ENCODE measurements at places on chromosomes 7 and 10. TPM values are rescaled to one million over a fixed set of nuclear protein-coding genes. Genes with fewer than 3 reads are reported as not detected.

Gene GRID2IP
- total RNA-seq, result not detected

Gene SLC13A1
- total RNA-seq, result not detected

Gene CARD11
- total RNA-seq, result 0.32 TPM

Gene C7orf33
- total RNA-seq, result not detected

Gene SPDYE2B
- total RNA-seq, result not detected

Gene SPDYE11
- total RNA-seq, result not detected

Gene GHRHR
- total RNA-seq, result not detected

Gene DNAH11
- 0.31 TPM for total RNA-seq

Measured in bladder microvascular endothelial cell (primary cell).